ENCODE measurements at places on chromosomes 3 and 15.

- DNase-seq, result no peak
These were observed 92.0 kb downstream of the FOXB1 start for GRCh38 chr15:60096157-60096556.

GRCh38 chr3:15973940-15974339, 176.2 kb upstream of the ANKRD28 start:
- no peak for DNase-seq

GRCh38 chr3:158095814-158096704, 10.2 kb downstream of the SHOX2 start:
- DNase-seq, result no peak

DNA sequence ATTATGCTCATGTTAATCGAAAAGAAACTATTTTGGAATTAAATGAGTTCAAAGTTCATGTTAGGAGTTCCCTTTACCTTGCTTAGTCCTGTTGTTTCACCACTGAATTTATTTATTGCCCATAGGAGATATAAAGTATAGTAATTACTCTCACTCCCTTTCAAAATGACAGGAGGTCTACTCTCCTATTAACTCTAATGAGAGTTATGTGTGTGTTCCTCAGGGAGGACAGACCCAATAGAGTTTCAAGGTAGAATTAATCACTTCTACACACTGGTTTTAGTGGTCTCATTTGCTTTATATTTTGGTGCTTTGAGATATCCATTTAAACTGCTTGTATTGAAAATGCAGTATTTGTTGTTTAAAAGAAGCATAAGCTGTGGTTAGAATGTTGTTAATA, 398.9 kb downstream of the NLGN1 start:
- no peak for DNase-seq

DNA sequence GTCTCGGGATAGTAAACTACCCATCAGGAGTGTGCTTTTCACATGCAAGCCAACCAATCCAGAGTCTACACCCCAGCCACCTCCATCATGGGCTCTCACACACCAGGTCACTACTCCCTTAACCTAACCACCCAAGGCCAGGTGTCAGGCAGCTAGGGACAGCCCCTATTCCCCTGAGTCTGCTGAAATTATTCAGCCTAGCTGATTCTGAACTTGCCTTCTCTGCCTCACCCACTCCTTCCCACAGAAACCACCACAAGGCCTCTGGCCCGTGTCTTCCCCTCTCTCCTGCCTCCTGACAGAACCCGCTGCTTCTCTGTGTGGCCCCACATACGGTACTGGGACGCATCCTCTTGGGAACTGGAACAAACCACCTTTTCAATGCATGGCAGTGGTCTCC, 82.1 kb downstream of the PCSK6 start:
- DNase-seq, result no peak

- no peak for DNase-seq
These were observed 14.8 kb upstream of the PARP14 start for GRCh38 chr3:122665881-122666280.

DNA sequence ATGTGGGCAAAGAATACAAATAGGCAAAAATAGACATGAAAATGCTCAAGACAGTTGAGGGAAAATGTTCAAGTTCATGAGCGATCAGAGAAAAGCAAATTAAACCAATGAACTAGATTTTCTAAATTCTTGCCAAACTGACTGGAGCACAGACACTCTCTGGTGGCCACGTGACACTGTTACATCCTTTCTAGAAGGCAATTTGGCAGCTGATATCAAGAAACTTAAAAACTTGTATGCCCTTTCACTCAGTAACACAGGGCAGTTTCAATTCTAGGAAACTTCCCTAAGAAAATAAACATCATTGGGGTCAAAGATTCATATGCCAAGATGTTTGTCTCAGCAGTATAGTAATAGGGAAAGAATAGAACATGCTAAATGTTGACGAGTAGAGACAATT, 52.2 kb downstream of the ABHD5 start:
- DNase-seq, result no peak

- no peak for DNase-seq
These were observed 1.4 kb downstream of the PLEKHO2 start for GRCh38 chr15:64842986-64843561.
